ENCODE measurements at places on chromosomes 11 and 22.

DNA sequence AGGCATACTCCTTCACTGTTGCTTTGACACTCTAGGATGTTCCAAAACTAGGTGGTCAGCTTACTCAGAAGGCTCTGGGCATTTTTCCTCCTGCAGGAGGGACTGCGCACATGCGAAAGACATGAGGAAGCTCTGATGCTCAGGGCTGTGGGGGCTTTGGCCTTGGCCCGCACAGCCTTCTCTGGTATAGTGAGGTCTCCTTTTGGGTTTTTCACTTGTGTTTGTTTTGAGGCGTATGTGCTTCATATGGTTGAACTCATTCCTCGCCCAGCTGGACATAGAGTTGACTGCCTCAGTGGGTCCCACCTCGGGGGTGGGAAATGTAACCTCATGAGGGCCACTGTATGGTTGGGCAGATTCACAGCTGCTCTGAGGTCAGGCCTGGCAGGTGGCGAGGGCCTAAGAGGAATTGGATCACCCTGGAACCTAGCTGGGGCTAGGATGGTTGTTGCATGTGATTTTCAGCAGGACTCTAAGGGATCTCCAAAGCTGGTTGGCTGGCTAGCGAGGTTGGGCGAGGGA lies 63.7 kb downstream of the PTPRJ start:
- DNase-seq = no peak
- H3K27ac ChIP-seq = peak overlapping the region; percentile 71
- H3K4me3 ChIP-seq = no peak overlapping the region

- H3K36me3 ChIP-seq = no peaks in the 10 kb centered on the region
- H3K4me1 ChIP-seq = no peaks in the 10 kb centered on the region
- no peak overlapping the region for H3K4me3 ChIP-seq
- DNase-seq = no peak
- no peaks in the 10 kb centered on the region for H3K27me3 ChIP-seq
Observed at GRCh38 chr11:91373497-91373896, 851.1 kb upstream of the FAT3 start.

GRCh38 chr11:127639916-127640315 lies 639.3 kb upstream of the KIRREL3 start:
- DNase-seq = no peak
- H3K27me3 ChIP-seq = no peaks in the 10 kb centered on the region
- H3K4me3 ChIP-seq = no peak overlapping the region
- H3K4me1 ChIP-seq = peaks cover 12% of the 10 kb centered on the region

- H3K36me3 ChIP-seq = no peaks in the 10 kb centered on the region
- no peak overlapping the region for H3K27ac ChIP-seq
- H3K4me3 ChIP-seq = no peak overlapping the region
- no peak for DNase-seq
Observed at GRCh38 chr11:119875841-119876600, 147.0 kb upstream of the NECTIN1 start.

DNA sequence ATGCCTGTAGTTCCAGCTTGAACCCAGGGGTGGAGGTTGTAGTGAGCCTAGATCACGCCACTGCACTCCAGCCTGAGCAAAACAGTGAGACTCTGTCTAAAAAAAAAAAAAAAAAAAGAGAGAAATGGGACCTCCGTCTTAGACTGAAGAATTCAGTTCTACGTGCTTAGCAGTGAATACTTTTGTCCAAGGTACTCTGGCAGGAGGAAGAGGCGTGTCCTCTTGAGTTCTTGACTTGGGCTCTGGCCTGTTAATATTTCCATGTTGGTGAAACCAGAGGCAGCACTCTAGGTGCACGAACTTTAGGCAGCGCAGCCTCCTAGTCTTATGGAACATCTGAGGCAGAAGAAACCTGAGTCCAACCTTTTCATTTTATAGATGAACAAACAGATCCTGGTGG lies 2.4 kb downstream of the HMBS start:
- H3K27ac ChIP-seq = no peak overlapping the region
- peak overlapping the region; percentile 82 for H3K4me3 ChIP-seq
- H3K36me3 ChIP-seq = peaks cover 5% of the 10 kb centered on the region
- DNase-seq = no peak
- H3K27me3 ChIP-seq = no peaks in the 10 kb centered on the region

DNA sequence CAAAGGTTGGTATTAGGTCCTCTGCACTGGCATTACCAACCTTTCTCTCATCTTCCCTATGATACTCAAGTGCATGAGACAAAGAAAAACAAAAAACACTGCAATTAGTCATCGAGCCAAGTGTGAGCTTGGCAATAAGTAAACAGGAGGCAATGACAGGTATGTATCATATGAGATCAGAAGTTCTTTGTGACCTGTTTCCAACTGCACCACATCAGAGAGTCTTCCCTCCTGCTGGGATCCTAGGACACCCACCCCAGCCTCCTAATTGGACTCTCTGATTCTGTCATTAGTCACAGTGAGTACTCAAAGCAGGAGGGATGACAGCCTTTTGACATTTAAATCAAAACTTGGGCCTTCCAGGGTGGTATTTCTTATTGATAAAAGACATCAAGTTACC lies 7.8 kb upstream of the JAML start:
- no peak overlapping the region for H3K27ac ChIP-seq
- peaks cover 44% of the 10 kb centered on the region for H3K27me3 ChIP-seq
- no peak overlapping the region for H3K4me3 ChIP-seq
- H3K4me1 ChIP-seq = no peaks in the 10 kb centered on the region
- no peaks in the 10 kb centered on the region for H3K36me3 ChIP-seq

GRCh38 chr22:18905540-18906409 lies at the start of gene DGCR6:
Gene DGCR6, plus strand, starts transcription at chr22:18906320. Its CDS starts 55 bp downstream, at chr22:18906375.
- no peak for DNase-seq
- no peaks in the 10 kb centered on the region for H3K27me3 ChIP-seq
- H3K27ac ChIP-seq = no peak within 1 kb of the TSS
- no peak within 1 kb of the TSS for H3K4me3 ChIP-seq
- no peaks in the 10 kb centered on the region for H3K4me1 ChIP-seq
- no peaks in the 10 kb centered on the region for H3K36me3 ChIP-seq

DNA sequence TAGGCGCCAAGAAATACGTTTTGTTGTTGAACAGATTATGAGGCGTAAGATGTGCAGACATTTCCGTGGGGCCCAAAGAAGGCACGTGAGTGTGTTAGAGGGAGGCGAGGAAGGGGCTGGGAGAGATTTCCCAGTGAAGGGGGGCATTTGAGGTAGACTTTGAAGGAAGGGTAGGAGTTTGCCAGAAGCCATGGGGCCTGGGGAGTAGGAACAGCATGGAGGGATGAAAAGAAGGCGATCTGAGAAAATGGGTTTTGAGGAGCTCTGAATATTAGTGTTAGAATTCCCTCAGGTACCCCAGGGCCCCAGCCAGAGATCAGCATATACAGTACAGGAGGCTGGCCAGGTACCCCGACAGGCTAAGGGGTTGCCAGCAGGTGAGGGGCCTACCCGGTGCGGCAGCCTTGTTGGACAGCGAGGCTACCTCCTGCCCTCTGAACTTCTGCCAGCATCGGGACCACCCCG lies 414 bp upstream of the MIEF1 start:
- DNase-seq = no peak
- H3K27me3 ChIP-seq = no peaks in the 10 kb centered on the region
- H3K4me1 ChIP-seq = peaks cover 39% of the 10 kb centered on the region
- H3K27ac ChIP-seq = peak overlapping the region; percentile 91
- H3K4me3 ChIP-seq = peak overlapping the region; percentile 93
- peaks cover 3% of the 10 kb centered on the region for H3K36me3 ChIP-seq

- H3K27me3 ChIP-seq = peaks cover 49% of the 10 kb centered on the region
- no peak overlapping the region for H3K4me3 ChIP-seq
- peaks cover 5% of the 10 kb centered on the region for H3K36me3 ChIP-seq
- no peak for DNase-seq
Observed at GRCh38 chr11:15835788-15836411, 520.4 kb downstream of the SOX6 start.

All from neural crest cell (in vitro differentiated cells).